ENCODE measurements at places on chromosomes 5 and 9.
A peak's percentile ranks its signal among the peaks of the same experiment; 100 is the strongest.

GRCh38 chr5:139342423-139342723, 719 bp downstream of the PAIP2 start:
- ATAC-seq: peak; percentile 66

GRCh38 chr9:118003240-118003639, 299.0 kb downstream of the TLR4 start:
- ATAC-seq: no peak

GRCh38 chr5:132641841-132642240, 16.1 kb upstream of the IL13 start:
- ATAC-seq: no peak

DNA sequence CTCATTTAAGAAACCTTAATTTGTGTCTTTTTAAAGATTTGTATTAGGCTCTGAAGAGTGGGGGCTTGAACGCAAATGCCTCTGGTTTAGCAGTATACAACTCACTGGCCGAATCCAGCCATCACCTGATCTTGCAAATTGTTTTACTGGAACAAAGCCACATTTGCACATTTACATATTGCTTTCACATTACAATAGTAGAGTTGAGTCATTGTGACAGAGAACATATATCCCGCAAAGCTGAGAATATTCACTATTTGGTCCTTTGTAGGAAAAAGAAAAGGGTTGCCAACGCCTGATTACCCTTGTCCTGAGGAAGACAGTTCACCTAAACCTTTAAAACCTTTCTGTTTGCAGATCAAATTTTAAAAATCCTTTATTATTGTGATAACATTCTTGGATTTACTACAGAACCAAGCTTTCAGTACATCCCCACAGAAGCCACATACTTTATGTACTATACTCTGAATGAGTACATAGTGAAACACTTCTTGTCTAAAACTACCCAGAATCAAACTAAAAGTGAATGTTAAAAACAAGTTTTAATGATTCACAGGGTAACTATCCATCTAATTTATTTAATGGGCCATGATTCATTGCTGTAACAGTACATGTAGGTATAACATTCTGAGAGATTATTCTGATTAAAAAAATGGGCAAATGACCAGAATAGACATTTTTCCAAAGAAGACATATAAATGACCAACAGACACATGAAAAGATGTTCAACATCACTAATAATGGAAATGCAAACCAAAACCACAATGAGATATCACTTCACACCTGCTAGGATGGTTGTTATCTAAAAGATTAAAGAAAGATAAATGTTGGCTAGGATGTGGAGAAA, 161.0 kb downstream of the SLC25A46 start:
- no peak for ATAC-seq

- ATAC-seq: no peak
Measured at GRCh38 chr5:33244441-33245150, 196.2 kb upstream of the TARS1 start.

DNA sequence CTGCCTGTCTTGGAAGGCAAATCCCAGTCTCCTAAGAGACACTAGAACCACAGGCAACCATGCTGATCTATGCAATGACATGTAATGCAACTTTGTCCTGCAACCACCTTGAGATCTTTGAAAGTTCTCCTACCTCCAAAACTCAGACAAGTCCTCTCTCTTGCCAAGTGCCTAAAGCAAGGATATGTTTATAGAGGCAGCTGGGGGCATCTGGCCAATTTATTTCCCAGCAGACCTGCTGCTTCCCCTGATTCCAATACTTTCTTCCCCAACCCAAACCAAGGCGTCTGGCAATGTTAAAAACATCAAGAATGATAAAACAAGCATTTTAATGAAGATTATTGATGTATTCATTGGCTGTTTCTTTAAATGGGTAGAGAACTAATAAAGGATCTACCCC, 138.4 kb downstream of the DOCK8 start:
- ATAC-seq: no peak

DNA sequence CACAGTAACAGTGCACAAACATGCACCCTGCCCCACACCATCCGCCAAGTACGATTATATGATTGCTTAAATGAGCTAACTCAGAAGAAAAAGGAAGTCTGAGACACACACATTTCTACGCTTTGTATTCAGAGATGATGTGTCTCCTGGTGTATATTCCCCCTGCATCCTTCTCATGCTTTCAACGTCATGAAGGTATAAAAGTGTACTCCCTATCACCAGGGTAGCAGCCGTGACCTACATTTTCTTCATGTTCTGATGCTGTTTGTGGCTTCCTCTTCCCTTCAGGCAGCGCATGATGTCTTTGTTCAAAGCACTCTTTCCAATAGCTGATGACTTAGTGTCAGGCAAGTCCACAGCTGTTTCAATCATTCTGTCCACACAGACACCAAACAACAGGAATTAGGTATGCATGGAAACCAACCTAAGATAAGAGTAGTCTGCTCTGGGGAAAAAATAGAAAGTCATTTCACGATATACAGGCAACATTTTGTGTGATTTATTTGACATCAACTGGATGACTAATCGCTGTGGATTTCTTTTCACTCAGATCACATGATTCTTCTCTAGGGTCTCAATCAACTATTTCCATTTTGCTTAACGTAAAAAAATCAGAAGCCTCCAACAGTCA, 269.4 kb upstream of the PTGER4 start:
- peak; percentile 85 for ATAC-seq

DNA sequence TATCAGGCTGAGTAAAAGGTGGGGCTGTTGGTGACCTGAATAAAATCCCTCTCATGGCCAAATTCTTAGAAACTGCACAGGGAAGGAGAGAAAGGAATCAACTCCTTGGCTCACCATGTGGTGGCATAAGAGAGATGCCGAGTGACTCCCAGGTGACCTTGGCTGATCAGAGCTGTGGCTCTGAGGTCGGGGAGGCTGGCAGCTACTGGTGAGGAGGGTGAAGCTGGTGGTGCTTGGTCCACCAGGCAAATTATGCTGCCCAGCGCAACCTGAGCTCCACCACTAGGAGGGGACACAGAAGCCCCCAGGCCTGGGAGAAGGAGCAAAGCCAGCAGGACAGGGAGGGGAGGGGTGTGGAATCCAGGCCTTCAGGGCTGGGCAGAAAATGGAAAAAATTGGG, 111.2 kb upstream of the IL12B start:
- ATAC-seq: no peak

DNA sequence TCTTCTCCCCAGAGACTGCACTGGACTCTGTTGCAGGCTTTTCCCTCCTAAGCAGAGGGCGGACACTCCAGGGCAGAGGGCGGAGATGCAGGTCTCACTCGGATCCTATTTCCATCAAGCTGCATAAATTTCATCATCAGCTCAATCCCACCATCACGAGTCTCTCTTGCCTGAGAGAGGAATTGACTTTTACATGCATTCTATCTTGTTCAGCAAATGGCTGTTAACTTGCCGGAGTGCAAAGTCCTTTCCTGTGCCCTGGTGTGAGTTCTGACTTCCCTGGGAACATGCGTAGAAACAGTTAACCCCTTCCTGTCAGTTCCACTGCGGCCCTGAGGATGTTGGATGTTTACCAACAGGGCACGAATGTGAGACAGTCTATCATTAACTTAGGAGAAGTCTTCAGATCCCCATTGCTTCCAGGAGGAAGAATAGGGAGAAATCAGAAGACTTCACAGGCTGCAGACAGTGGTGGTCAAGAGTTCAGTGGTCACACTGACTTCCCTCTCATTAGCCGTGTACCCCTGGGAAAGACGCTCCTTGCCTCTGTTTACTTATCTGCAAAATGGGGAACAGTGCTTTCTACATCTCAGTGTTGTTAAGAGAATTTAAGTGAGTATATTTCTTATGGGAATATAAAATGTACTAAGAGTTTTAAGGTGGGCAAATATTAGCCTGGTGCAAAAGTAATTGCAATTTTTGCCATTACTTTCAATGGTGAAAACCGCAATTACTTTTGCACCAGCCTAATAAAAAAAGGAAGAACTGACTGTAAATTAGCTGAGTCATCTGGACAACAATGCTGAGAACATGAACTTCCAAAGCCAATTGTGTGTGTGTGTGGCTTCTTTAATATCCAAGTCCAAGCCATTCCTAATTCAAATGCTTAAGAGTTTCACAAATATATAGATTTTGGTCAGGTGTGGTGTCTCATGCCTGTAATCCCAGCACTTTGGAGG, 248.0 kb downstream of the DRD1 start:
- no peak for ATAC-seq

GRCh38 chr5:91983869-91984268, 600.8 kb upstream of the ARRDC3 start:
- no peak for ATAC-seq

DNA sequence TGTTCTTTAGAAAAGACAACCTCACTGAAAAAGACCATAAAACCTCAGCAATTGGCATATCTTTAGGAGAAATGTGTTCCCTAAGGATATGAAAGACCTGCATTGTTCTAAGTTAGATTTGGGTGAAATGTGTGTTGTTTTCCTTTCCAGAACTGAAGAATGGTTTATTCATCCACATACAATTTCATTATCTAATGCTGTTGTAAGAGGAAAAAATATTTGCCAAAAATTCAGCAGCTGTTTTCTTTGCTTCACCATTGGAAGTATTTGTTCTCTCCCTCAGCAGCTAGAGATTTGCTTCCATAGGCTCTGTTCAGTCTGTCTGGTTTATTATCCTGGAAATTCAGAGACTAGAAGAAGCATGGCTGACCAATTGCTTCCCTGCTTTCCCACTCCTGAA, 150.9 kb downstream of the ISOC1 start:
- no peak for ATAC-seq

GRCh38 chr5:135593141-135593540, 14.3 kb upstream of the CXCL14 start:
- ATAC-seq: no peak

DNA sequence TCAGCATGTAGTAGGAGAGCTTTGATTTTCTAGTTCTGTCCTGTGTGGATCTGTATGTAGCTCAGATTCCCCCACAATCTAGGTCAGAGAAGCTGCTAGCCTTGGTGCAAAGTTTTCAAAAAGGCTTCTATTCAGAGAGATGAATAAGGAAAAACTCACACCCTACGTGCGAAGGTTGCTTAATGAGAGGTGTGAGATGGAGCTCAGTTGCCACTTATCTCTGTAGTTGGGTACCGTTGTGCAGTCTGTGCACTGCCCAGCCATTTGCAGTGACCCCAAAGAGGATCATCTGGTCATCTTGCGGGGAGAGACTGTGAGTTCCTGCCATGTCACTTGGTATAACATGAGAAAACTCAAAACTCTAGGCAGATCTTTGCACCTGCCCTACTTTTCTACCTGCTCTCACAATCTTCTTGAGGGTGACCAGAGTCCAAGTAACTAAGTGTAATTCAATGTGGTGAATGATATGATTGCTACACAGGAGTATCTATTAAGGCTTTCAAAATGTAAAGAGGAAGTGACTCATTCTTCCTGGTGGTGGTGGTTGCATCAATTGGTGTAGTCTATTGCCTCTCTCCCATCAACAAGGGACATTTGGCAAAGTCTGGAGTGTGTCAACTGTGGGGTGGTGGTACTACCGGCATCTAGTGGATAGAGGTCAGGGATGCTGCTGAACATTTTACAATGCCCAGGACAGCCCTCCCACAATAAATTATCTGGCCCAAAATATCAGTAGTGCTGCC, 65.2 kb downstream of the TMC1 start:
- peak; percentile 82 for ATAC-seq

- ATAC-seq: no peak
Measured at GRCh38 chr5:93433422-93433821, 147.6 kb downstream of the NR2F1-AS1 start.

GRCh38 chr9:426264-426663, 211.6 kb downstream of the DOCK8 start:
- peak; percentile 73 for ATAC-seq

- ATAC-seq: no peak
Measured at GRCh38 chr9:90201766-90202165, 440.9 kb downstream of the DIRAS2 start.

DNA sequence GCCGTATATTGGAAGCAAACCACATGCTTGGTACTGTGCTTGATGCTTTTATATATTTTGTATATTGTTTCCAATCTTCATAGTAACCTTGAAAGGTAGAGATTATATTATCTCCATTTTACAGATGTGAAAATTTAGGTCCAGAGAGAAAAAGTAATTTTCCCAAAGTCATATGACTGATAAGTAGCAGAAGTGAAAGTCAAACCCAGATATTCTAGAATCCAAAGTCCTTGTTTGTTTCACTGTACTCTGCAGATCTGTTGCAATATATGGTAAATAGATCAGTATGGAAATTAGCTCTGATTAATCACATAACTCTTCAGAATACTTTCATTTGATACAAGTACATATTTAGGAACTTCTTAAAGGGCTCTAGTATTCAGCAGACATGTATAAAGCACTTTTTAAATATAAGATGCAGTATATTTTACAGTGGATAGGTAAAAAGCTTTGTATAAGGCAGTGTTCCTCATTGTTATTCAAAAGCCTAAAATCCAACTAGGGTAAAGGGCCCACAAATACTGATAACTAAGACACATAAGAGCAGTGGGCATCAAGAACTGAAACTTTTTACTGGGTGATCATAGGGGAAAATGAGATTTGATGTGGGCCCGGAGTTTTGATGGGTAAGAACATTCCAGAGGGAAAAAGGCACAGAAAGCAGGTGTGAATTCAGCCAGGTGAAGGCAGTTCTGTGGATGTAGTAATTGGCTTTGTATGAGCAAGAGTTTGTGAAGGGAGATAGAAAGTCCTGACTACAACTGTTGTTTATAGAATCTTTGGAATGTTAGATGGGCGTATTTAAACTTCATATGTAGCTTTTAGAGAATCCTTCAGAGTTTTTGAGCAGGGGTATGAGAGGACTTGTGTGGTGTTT, 25.0 kb downstream of the NDFIP1 start:
- peak; percentile 33 for ATAC-seq

- ATAC-seq: no peak
Measured at GRCh38 chr5:38736089-38736488, 109.7 kb upstream of the OSMR start.

- ATAC-seq: no peak
Measured at GRCh38 chr9:1939466-1939865, 75.7 kb upstream of the SMARCA2 start.

DNA sequence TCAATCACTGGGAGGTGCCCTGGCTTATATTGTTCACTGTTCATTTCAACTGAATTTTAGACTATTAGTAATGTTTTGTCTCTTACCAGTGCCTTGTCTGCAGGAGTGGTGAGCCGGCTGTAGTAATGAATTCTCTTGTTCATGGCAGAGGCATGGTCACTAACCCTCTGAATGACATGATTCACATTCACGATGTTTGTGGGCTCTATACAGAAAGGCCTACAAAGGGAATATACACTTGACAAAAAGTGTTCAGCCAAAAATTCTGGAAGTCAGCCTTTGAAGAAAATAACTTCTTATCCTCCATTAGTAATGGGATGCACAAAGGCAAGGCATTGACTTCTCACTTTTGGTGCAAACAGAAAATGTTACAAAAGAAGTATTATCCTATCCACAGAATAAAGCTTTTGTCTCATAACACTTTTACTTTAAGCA, 39.6 kb downstream of the SLC38A9 start:
- ATAC-seq: no peak

DNA sequence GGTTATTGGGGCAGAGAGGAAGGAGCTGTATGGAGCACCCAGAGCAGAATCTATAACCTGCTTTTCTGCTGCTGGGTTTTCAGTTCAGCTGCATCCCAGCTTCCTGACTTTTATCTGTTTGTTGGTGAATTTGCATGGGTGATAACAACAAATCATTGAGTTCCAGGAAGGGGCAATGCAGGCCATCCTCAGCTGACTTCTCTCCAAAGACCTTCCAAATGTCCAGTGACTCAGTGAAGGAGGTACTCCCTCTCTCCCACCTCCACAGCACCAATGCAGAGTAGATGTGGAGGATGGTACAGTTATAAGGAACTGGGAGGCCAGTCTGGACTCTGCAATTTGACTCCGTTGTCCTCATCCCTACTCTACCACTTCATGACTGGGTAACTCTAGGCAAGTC, 1.6 kb upstream of the TXN start:
- no peak for ATAC-seq

Data from activated CD4-positive, CD25-positive, alpha-beta regulatory T cell treated with anti-CD3 and anti-CD28 coated beads, Interleukin-2, amount 50 U/mL, for 24 hours (primary cell).